ENCODE measurements at places on chromosomes 2 and 18. TPM values are rescaled to one million over a fixed set of nuclear protein-coding genes. Genes with fewer than 3 reads are reported as not detected.

DNA sequence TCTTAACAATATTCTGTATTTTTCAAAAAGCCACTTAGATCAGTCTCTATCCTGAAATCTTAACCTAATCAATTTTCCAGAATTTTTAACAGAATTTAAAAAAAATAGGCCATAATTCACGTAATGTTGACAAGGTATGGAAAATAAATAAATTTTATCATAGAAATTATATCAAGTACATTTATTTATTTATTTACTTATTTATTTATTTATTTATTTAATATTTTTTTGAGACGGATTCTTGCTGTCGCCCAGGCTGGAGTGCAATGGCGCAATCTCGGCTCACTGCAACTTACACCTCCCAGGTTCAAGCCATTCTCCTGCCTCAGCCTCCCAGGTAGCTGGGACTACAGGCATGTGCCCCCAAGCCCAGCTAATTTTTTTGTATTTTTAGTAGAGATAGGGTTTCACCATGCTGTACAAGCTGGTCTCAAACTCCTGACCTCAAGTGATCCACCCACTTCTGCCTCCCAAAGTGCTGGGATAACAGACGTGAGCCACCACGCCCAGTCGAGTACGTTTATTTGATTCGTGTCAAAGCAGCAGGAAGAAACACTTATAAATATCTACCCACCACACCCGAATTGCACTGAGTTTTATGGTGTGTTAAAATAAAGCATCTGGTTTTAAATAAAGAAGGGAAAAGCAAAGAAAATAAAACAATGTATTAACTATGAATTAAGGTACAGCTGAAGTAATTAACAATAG is 60.1 kb downstream of the DSC3 start:
- DNase-seq = no peak

- peak; percentile 81 for DNase-seq
Measured at GRCh38 chr2:101793277-101793969, 95.9 kb downstream of the MAP4K4 start.

- DNase-seq = peak; percentile 47
Measured at GRCh38 chr2:3785220-3785889, 82.0 kb downstream of the DCDC2C start.

DNA sequence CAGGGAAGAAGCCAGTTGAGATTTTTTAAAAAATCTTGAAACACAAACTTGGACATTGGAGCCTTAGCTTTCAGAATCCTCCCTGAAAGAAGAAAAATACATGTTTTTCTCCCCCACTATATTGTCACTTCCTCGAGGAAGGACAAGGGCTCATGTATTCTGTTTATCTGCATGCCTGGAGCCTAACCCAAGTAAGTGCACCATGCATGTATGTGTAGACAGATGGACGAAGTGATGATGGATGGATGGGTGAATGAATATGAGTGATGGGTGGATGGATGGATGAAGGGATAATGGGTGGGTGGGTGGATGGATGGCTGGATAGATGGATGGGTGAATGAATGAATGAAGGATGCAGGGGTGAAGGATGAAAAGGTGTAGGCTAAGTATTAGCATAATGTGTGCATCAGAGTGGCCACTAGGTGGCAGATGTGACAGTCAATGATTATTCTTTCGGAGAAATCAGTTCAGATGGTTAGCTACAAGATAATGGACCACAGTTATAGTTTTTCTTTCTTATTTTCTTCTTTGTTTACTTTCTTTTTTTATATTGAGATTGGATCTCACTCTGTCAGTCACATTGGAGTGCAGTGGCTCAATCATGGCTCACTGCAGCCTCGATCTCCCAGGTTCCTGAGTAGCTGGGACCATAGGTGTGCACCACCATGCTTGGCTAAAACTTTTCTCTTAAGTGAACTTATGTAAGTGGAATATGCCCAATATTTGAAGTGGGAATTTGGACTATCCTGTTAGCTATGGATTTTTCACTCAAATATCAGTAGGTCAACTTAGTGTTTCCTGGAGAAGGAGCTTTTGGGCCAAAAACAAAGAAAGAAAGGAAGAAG is 18.5 kb upstream of the CCDC93 start:
- peak; percentile 39 for DNase-seq

DNA sequence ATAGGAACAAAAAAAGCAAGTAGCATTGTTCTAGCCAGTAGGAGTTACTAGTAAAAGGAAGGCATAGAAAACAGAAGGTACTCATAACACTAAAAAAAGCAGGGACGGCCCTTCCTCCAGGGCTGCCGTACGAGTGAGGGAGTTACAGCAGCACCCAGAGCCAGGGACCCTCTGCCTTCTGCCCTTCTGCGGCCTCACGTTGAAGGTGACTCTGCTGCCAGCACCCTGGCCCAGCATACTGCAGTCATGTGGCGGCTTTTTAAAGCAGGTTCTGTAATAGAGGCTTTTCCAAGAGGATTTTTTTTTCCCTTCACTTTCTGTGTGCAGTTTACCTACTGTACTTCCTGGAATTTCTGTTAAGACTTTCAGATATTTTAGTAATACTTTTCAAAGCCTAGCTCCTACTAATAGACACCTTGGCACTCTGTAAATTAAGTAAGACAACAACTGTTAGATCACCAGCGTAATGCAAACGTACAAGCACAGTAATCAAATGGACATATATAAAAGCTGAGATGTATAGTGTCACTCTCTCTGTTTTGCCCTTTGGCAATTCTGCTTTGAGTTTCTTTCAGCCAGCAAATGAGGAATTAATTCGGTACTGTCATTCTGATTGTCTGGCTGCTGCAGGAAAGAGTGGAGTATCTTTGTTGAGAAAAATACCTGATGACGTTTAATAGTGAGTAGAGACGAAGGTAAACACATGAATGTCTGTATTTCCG is 161.5 kb downstream of the PTGR3 start:
- no peak for DNase-seq

- no peak for DNase-seq
Measured at GRCh38 chr2:138277062-138277461, 224.5 kb upstream of the SPOPL start.

GRCh38 chr2:203781151-203781550 is 74.7 kb downstream of the CD28 start:
- DNase-seq = no peak

- no peak for DNase-seq
Measured at GRCh38 chr2:112669667-112670066, 23.9 kb downstream of the SLC20A1 start.

DNA sequence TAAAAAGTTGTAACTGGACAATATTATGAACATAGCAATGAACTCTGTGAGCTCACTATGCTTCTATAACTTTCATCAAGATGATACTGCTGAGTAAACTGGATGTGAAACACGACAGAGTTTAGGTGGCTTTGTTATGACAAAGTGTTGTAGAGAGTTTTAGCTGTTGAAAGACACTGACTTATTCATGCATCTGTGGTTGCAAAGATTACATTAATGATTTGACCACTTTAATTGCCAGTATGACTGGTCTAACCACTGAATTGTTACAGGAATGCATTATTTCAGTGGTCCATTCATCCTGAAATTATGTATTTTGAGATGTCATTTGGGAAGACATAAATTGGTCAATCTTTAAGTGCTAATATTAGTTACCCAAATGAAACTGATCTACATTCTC is 117.9 kb downstream of the SPHKAP start:
- no peak for DNase-seq

- no peak for DNase-seq
Measured at GRCh38 chr18:46418663-46419260, 238.3 kb downstream of the LOXHD1 start.

GRCh38 chr2:204505946-204506345 is 39.3 kb upstream of the PARD3B start:
- DNase-seq = no peak

DNA sequence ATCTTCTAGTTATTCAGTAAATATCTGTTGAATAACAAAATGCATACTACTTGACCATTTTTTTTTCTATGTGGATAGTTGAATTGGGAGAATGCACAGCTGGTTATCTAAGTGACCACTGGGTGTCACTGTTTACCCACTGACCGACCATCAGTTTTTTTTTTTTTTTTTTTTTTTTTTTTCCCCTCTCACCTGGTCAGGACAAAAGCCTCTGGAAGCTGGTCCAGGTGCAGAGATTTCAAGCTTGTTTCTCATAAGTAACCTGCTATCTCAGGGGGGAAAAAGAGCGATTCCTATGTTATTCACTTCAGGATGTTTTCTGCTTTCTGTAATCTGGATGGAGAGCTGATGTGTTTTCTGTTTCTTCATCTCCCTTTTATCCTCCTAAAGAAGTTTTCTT is 256.0 kb downstream of the DCDC2C start:
- no peak for DNase-seq

- no peak for DNase-seq
Measured at GRCh38 chr2:108787216-108787541, 608 bp downstream of the CCDC138 start.

Gene EVX2
- not detected for total RNA-seq

Gene COL3A1
- total RNA-seq = not detected

Gene APCDD1
- 1.8 TPM for total RNA-seq

Gene CYS1
- total RNA-seq = 0.07 TPM

Data from H9 (cell line).